ENCODE measurements at places on chromosomes 7 and 10. TPM values are rescaled to one million over a fixed set of nuclear protein-coding genes. Genes with fewer than 3 reads are reported as not detected.

EPO gene
- total RNA-seq, result not detected

KCNIP2 gene
- 0.66 TPM for total RNA-seq

HOXA9 gene
- total RNA-seq, result 0.15 TPM

STRIP2 gene
- 5.1 TPM for total RNA-seq

GNAI1 gene
- total RNA-seq, result 37.1 TPM
